Endodermal cell (in vitro differentiated cells): ENCODE measurements at places on chromosomes 2 and 18.

- DNase-seq, result no peak
Measured at GRCh38 chr2:140457483-140457882, 1673.3 kb downstream of the LRP1B start.

DNA sequence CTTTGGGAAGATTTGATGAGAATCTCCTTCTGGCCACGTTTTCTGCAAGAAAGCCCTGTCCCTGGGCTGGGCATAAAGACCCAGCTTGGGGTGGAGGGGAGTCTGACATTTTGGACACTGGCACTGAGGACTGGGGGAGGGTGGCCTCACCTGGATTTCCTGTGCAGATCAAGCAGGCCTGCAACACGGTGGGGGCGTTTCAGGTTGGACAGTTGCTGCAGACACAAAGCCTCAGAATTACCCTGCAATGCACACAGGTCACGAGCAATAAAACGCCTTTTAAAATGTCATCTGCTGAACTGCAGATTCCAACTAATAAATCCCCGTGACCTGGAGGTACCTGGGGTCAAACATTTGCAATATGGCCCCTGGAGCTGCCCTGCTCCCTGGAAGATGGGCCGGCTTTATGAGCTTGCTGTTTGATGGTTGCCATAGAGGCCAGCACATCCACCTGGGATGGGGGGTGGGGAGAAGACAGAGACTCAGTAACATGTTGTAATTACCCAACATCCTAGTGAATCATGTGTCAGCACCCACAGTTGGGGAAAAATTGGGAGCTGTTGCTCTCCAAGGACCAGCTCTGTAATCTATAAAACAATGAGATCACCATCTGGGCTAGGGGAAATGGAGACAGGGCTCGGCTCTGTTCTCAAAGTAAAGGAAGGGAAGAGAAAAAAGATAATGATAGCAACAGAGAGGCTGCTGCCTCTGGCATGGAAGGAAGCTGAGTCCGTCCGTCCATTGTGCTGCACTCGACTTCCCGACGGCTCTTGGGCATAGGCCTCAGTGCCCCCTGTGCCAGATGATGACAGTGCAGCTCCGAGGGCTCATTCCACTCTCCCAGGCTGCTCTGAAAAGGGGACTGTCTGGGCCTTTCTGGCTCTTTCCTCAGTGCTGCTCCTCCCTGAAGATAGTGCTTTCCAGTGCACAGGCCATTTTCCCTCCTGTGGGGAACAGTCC, 340.3 kb downstream of the CYRIA start:
- DNase-seq, result no peak

DNA sequence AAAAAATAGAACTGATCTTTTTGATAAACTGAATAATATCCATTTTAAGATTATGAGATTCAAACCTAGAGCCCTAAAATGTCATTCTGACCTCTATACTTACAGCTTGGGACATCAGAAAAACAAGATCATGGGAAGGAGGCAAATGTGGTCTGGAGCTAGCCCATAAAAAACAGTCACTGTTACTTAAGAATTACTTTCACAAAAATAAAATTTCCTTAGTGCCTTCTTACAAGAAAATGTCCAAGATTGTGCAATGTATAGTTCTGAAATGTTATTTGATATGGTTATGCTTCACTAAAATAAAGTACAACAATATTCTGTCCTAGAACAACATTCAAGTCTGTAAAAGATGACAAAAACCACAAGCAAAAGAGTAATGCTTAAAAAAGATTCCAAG, 247.6 kb downstream of the DYM start:
- DNase-seq, result no peak

- DNase-seq, result no peak
Measured at GRCh38 chr2:221312634-221313033, 259.5 kb downstream of the EPHA4 start.

DNA sequence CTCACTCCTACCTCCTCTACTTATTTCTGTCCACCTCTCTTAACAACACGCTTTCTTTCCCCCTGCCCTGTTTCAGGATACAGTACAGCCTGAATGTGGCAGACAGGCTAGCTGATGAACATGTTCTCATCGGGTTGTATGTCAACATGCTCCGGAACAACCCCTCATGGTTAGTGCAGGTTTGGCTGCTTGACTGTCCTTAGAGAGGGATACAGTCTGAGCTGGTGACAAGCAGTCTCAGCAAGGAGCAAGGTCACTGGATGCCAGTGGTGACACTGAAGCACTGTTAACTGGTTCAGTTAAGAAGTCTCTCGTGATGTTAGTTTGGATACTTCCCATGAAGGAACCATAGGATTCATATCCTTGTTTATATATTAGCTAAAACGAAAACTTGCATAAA, 128.6 kb downstream of the DTNA start:
- no peak for DNase-seq

GRCh38 chr2:211833582-211834279, 704.9 kb downstream of the ERBB4 start:
- DNase-seq, result no peak

- no peak for DNase-seq
Measured at GRCh38 chr2:220555961-220556630, 928.7 kb downstream of the SLC4A3 start.

- DNase-seq, result peak; percentile 58
Measured at GRCh38 chr2:36427790-36428243, 72.2 kb downstream of the CRIM1 start.

DNA sequence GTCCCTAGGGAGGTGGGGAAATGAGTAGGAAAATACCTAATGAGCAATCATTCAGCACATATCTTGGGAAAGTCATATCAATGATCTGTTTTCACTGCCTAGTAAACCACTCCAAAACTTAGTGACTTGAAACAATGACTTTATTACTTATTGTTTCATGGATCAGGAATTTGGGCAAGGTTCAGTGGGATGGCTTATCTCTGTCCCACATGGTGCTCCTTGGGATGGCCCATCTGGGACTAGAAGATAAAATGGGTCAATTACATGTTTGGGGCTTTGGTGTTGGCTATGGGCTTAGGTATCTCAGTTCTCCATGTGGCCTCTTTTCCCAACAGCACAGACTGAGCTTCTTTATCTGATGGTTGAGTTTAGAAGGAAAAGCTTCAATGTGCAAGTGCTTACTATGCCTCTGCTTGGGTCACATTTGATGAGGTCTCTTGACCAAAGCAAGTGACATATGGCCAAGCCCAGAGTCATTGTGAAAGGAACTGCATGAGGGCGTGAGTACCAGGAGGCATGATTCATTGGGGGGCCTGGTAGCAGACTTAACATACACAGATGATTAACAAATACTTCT, 218.1 kb upstream of the TNP1 start:
- DNase-seq, result peak; percentile 7

DNA sequence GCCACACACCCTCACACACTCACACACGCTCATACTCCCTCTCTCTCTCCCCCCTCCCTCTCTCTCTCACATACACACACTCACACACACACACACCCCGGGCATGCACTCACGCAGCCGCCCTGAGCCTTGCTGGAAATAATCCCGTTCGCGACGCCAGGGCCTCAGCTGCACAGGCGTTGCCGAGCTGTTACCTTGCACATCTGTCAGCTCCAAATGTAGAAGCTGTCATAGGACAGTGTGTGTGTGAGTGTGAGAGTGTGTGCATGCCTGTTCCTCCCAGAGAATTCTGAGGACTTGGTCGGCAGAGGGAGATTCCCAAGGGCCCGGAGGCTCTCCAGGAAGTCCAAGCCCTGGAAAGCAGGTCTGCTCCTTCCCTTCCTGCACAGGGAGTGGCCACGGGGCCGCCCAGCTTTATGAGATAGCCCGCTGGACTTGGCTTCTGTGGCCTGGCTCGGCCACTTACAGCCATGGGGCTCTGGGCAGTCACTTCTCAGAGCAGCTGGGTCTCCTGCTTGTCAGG, 8.6 kb downstream of the SPR start:
- peak; percentile 55 for DNase-seq

DNA sequence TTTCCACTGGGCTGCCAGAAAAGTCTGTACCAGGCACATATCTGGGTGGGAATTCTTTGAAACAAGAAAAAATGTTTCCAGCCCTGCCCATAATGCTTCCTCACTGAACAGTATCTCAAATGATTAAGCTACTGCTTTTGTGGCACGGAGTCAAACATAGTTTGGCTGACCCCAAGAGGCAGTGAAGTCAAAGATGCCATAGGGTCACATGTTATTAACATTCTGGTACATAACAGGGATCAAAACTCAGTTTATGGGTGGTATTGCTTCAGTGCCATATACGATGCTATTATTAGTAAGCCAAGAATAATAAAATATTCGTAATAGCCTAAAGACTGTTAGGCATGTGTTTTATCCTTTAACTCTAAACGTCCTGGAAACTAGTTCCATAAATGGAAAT, 112.4 kb downstream of the FEZ2 start:
- no peak for DNase-seq

DNA sequence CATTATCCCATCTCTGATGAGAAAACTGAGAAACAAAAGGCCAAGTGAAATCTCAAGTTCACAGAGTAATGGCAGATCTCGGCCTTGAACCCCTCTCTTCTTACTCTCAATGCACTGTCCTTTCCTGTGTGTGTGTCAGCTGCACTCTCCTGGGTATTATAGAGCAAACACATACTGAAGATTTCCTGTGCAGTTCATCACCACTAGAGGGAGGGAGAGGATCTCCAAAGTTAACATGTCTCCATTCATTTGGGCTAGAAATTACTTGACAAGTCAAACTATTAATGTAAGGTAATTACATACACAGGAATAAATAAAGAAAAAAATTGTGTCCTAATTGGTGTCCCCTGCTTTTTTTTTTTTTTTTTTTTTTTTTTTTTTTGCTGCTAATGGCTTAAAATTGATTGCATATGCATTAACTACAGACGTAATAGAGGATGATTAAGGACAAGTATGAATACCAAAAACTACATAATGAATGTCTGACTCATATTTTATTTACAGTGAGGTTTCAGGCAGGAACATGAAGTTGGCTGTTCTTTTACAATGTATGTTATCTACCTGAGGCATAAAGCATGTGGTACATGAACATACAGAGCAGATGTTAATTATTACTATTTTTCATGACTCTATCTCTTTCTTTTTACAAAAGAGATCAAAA, 269.2 kb downstream of the NYAP2 start:
- no peak for DNase-seq

GRCh38 chr2:159558479-159558878, 57.9 kb downstream of the BAZ2B start:
- no peak for DNase-seq

GRCh38 chr2:237156857-237157779, 71.4 kb downstream of the COPS8 start:
- no peak for DNase-seq

- DNase-seq, result no peak
Measured at GRCh38 chr2:160345071-160345764, 145.1 kb upstream of the ITGB6 start.
